ENCODE measurements at places on chromosomes 5 and 9.

DNA sequence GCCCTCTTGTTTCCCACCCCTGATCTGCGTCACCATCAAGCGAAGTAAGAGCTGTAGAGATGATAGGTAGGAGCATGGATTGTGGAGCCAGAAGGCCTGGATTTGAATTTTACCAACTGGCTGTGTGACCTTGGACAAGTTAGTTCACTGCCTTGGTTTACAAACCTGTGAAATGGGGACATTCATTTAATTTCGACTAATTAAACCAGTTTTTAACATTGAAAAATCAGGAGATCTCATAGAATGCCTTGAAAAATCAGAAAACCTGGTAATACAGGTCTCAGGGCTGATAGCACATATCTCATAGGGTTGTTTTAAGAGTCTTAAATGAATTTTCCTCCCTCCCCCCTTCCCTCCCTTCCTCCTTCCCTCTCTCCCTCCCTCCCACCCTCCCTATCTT is 38.8 kb downstream of the STC2 start:
- DNase-seq = no peak

- DNase-seq = no peak
These were observed 4.3 kb downstream of the GRHPR start for GRCh38 chr9:37426846-37427245.

DNA sequence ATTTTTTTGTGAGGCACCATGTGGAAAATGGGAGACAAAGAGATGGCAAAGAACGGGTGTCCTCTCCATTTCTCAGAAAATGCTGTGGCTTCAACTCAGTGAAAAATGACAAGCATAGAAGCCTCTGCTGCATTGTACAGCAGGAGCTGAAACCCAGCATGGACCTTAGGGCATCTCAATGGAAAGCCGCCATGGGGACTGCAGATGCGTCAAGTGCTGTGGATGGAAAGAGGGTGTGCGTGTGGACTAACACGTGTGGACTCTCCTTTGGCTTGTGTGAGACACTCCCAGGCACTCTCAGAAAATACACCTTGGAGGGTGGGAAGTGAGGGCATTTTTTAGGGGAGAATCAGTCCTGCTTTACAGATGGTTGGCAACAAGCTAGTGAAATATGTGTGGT is 2.2 kb upstream of the GLRX start:
- DNase-seq = no peak

- DNase-seq = no peak
These were observed 19.6 kb downstream of the TJP2 start for GRCh38 chr9:69193685-69194032.

GRCh38 chr5:76169146-76169905 is 86.1 kb downstream of the SV2C start:
- no peak for DNase-seq

DNA sequence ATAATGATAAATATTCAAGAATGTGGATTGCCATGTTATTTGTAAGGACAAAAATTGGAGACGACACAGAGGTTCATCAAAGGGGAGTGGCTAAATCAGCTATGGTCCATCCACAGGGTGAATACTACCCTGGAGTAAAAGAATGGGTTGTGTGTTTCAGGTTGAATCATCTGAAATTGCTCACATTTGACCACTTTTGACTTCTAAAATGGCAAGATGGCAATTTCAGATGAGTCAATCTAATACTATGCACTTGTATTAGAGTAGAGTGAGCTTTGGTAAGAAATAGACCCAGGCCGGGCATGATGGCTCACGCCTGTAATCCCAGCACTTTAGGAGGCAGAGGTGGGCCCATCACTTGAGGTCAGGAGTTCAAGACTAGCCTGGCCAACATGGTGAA is 131.8 kb downstream of the GAPVD1 start:
- DNase-seq = no peak

GRCh38 chr5:68339921-68340321 is 124.4 kb downstream of the PIK3R1 start:
- DNase-seq = no peak

DNA sequence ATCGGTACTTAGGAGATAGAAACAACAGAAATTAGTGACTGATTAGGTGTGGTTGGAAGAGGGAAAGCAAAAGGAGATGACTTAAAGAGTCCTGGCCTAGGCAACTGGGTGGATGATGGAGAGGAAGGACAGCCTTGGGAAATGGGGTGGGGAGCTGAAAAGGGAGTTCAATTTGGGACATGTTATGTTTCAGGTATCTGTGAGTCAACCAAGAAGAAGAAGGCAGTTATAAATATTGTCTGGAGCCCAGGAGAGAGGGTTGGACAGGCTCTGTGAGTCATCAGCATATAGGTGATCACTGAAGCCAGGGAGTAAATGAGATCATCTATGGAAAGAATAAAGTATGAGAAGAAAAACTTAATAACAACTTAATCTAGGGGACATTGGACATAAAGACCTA is 357.7 kb downstream of the NPR3 start:
- DNase-seq = no peak

GRCh38 chr5:40494631-40495236 is 185.0 kb upstream of the PTGER4 start:
- no peak for DNase-seq

DNA sequence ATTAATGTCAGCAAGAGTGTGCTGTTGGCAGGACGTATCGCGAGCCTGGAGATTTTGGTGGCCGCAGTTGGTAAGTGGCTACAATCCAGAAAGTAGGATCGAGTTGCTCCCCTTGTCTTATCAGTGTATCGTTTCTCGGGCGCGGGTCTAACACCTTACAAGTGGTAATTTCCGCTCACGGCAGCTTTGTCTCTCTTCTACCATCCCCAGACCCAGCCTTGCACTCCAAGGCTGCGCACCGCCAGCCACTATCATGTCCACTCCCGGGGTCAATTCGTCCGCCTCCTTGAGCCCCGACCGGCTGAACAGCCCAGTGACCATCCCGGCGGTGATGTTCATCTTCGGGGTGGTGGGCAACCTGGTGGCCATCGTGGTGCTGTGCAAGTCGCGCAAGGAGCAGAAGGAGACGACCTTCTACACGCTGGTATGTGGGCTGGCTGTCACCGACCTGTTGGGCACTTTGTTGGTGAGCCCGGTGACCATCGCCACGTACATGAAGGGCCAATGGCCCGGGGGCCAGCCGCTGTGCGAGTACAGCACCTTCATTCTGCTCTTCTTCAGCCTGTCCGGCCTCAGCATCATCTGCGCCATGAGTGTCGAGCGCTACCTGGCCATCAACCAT is 1.1 kb downstream of the PTGER4 start:
- DNase-seq = peak; percentile 60
